ENCODE measurements at places on chromosomes 2 and 18. TPM values are rescaled to one million over a fixed set of nuclear protein-coding genes. Genes with fewer than 3 reads are reported as not detected.

DNA sequence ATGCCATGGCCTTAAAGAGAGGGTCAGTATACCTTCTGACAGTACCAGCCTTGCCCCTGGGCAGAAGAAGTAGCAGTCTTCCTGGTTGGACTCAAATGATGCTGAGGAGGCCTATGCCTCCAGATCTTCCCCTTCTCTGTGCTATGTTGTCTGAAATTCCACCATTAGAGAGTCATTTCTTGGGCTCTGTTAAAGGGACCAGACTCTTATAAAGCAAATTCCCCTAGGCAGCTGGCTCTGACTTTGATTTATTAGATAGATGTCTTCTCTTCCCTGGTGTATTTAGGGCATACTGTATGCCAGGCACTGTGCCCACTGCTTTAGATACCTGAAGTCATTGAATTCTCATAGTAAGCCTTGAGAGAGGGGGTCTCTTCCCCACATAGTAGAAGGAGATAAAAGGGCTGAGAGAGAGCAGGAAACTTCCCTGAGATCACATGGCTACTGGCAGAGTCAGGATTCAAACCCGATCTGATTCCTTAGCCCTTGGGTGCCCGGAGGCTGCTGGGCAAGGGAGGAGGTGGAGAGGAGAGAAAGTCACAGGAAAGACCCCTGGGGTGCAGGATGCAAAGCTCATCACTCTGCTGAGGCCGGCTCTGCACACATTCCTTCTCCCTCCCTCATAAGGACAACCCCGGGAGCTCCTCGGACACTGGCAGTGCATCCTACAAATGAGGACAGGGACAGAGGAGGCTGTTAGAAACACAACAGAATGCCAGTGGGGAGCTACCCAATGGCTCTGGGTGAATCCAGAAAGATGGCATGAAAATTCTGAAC, 23.0 kb downstream of the COPS9 start:
- H3K4me1 ChIP-seq: no peaks in the 10 kb centered on the region
- no peaks in the 10 kb centered on the region for H3K27me3 ChIP-seq
- no peaks in the 10 kb centered on the region for H3K36me3 ChIP-seq
- H3K4me3 ChIP-seq: no peak overlapping the region

GRCh38 chr18:5198311-5198710, 1.3 kb upstream of the AKAIN1 start:
- H3K27me3 ChIP-seq: peaks cover 3% of the 10 kb centered on the region
- no peak overlapping the region for H3K27ac ChIP-seq
- H3K36me3 ChIP-seq: no peaks in the 10 kb centered on the region
- DNase-seq: no peak
- no peak overlapping the region for H3K4me3 ChIP-seq

Gene HRH4
- total RNA-seq: not detected

GRCh38 chr2:43136011-43136799, 90.2 kb downstream of the ZFP36L2 start:
- DNase-seq: no peak
- peaks cover 77% of the 10 kb centered on the region for H3K4me1 ChIP-seq
- no peaks in the 10 kb centered on the region for H3K36me3 ChIP-seq

DNA sequence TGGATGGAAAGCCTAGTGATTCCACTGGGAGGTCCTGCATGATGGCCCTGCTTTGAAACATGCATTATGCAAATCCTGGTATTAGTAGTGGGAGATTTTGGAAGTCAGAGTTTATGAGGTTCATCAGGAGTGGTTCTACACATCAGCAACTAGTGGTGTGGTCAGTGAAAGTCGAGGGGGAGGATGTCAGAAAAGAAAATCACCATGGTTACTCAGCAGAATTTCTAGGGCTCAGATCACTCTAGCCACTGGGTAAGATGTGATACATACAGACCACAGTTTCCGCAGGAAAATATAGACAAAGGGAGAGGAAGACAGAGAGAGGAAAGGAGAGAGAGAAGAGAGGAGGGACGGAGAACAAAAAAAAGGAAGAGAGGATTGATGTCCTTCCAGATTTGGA, 2100.7 kb upstream of the PIK3C3 start:
- no peaks in the 10 kb centered on the region for H3K36me3 ChIP-seq
- H3K4me3 ChIP-seq: no peak overlapping the region
- no peak overlapping the region for H3K27ac ChIP-seq
- no peak for DNase-seq
- H3K27me3 ChIP-seq: no peaks in the 10 kb centered on the region

Gene DARS1
- total RNA-seq: 63.1 TPM

GRCh38 chr2:178275600-178275999, 81.3 kb downstream of the OSBPL6 start:
- no peaks in the 10 kb centered on the region for H3K36me3 ChIP-seq
- H3K4me1 ChIP-seq: peaks cover 5% of the 10 kb centered on the region

Gene IL1F10
- not detected for total RNA-seq

Gene DPYSL5
- total RNA-seq: 0.74 TPM

DNA sequence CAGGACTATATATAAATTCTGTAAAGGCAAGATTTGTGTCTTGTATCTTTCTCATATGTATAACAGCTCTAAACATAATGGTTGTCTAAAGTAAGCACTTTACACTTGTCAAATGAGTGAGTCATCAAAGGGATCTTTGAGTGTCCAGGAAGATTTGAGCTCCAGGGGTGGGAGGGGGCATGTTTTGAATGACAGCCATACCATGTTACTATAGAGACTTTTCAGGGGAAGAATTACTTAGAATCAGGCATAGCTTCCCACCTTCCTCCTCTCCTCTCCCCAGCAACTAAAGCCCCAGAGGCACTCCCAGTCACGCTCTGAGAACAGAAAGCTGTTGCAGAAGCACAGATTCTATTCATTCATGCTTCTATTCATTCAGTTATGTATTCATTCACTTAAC, 65.8 kb upstream of the ALK start:
- no peak overlapping the region for H3K4me3 ChIP-seq
- H3K4me1 ChIP-seq: no peaks in the 10 kb centered on the region
- no peak for DNase-seq
- H3K36me3 ChIP-seq: no peaks in the 10 kb centered on the region
- no peak overlapping the region for H3K27ac ChIP-seq

Gene NT5DC4
- total RNA-seq: not detected

- peak overlapping the region; percentile 85 for H3K4me3 ChIP-seq
- H3K27ac ChIP-seq: peak overlapping the region; percentile 93
- H3K27me3 ChIP-seq: no peaks in the 10 kb centered on the region
- no peaks in the 10 kb centered on the region for H3K36me3 ChIP-seq
- DNase-seq: no peak
- H3K4me1 ChIP-seq: peaks cover 51% of the 10 kb centered on the region
These were observed 5.1 kb downstream of the NFATC1 start for GRCh38 chr18:79400591-79401381.

DNA sequence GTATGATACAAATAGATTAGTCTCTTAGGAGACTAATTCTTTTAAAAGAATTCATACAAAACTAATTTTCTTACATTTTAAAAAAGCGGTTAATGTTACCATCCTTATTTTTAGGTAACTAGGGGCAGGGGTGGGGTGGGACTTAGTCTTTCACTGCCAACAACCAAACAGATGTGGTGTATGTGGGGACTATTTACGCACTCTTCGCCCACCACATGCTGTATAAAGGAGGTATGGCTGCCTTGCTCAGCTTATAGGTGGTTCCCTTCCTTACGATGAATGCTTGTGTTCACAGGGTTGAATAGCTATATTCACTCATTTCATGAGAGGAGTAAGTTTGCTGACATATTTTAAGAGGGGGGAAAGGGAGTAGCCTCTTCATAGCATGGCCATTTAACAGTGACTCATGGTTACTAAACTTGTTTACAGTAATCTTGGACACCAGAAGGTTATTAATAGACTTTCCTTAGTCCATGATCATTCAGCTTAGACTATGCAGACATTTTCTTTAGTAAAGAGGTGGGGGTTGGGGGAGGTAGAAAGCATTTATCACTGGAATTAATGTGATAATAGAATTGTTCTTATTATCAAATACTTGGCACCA, 61.8 kb downstream of the CAB39 start:
- H3K4me1 ChIP-seq: peaks cover 42% of the 10 kb centered on the region
- no peak overlapping the region for H3K4me3 ChIP-seq
- peak overlapping the region; percentile 45 for H3K27ac ChIP-seq
- DNase-seq: no peak
- no peaks in the 10 kb centered on the region for H3K27me3 ChIP-seq

DNA sequence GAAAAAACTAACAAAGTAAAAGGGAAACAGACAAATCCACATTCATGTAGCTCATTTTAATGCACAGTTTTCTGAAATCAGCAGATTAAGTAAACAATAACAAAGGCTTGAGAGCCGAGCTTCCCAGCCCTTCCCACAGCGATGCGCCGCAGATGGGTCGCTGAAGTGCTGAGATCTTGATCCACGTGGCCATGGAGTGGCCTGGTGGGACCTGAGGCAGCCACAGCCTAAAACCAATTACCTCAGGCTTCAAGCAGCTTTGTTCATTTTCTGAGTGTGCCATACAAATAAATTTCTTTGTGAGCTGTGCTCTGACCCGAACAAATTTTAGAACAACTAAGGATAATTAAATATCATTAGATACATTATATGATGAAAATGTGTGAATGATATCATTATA, 25.6 kb upstream of the CYRIA start:
- no peak overlapping the region for H3K4me3 ChIP-seq
- DNase-seq: no peak
- no peak overlapping the region for H3K27ac ChIP-seq

DNA sequence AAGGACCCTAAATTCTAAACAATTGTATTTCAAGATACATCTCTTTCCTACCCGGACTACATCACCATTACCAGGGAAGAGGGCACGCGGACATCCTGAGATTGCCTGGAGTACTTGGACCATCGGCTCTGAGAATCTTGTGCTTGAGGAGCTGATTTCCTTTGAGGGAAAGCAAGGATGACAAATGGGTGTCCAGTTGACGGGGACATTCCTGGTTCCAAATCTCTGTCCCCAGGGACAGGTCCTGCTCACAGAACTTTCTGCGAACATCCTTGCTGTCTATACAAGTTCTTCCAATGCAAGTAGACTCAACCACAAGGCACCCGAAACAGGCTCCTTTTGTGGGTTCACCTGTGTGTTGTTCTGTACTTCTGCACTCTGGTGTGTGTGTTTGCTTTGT, 289.5 kb upstream of the MYT1L start:
- H3K36me3 ChIP-seq: no peaks in the 10 kb centered on the region
- no peaks in the 10 kb centered on the region for H3K27me3 ChIP-seq
- H3K4me3 ChIP-seq: no peak overlapping the region
- no peak for DNase-seq
- no peaks in the 10 kb centered on the region for H3K4me1 ChIP-seq

GRCh38 chr2:106551417-106552130, 64.4 kb downstream of the CD8B2 start:
- H3K27ac ChIP-seq: no peak overlapping the region
- DNase-seq: no peak
- no peaks in the 10 kb centered on the region for H3K27me3 ChIP-seq
- H3K4me3 ChIP-seq: no peak overlapping the region
- no peaks in the 10 kb centered on the region for H3K36me3 ChIP-seq

Gene NR4A2
- total RNA-seq: 17.2 TPM

GRCh38 chr18:61413396-61413795, 80.2 kb downstream of the CDH20 start:
- H3K27me3 ChIP-seq: no peaks in the 10 kb centered on the region
- DNase-seq: no peak
- no peaks in the 10 kb centered on the region for H3K36me3 ChIP-seq

Gene DCC
- not detected for total RNA-seq

Gene DSG1
- 122 TPM for total RNA-seq

DNA sequence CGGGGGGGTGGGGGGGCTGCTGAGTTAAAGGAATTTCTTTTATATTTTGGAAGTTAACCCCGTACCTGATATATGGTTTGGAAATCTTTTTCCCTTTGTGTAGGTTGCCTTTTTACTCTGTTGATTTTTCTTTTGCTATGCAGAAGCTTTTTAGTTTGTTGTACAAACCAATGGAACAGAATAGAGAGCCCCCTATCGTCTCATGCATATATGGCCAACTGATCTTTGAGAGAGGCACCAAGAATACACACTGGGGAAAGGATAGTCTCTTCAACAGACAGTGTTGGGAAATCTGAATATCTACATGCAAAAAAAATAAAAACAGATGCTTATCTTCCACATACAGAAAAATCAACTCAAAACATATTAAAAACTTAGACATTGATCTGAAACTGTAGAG, 647.8 kb upstream of the KLHL29 start:
- H3K36me3 ChIP-seq: no peaks in the 10 kb centered on the region
- no peak overlapping the region for H3K4me3 ChIP-seq
- H3K4me1 ChIP-seq: no peaks in the 10 kb centered on the region
- no peak overlapping the region for H3K27ac ChIP-seq
- DNase-seq: no peak

Gene ZNF804A
- 1.2 TPM for total RNA-seq

- H3K36me3 ChIP-seq: no peaks in the 10 kb centered on the region
- H3K4me3 ChIP-seq: no peak overlapping the region
- DNase-seq: no peak
- H3K27ac ChIP-seq: no peak overlapping the region
These were observed 125.6 kb upstream of the CDCA7 start for GRCh38 chr2:173229086-173229485.

GRCh38 chr2:88707003-88707402, 15.5 kb downstream of the RPIA start:
- no peak overlapping the region for H3K27ac ChIP-seq
- no peak overlapping the region for H3K4me3 ChIP-seq
- no peaks in the 10 kb centered on the region for H3K27me3 ChIP-seq
- no peaks in the 10 kb centered on the region for H3K36me3 ChIP-seq
- H3K4me1 ChIP-seq: peaks cover 3% of the 10 kb centered on the region
